Right renal cortex interstitium (tissue), 3 donors: ENCODE measurements at places on chromosomes 1 and 21.

DNA sequence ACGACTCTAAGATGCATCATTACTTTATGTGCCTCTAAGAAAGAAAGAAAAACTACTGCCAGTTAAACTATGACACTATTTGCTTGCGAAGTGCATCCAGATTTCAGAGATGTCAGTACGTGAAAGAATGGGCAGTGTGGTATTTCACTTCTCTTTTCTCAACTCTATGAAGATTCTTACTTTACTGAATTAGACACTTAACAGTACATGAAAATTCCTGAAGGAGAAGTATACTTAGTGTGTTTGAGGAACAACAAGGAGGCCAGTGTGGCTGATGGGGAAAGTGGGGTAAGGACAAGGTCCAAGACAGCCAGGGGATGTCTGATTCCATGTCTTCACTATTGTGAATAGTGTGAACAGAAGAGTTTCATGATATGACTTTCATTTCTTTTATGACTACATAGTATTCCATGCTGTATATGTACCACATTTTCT, 53.9 kb upstream of the HSD17B7 start:
- DNase-seq: no peak

DNA sequence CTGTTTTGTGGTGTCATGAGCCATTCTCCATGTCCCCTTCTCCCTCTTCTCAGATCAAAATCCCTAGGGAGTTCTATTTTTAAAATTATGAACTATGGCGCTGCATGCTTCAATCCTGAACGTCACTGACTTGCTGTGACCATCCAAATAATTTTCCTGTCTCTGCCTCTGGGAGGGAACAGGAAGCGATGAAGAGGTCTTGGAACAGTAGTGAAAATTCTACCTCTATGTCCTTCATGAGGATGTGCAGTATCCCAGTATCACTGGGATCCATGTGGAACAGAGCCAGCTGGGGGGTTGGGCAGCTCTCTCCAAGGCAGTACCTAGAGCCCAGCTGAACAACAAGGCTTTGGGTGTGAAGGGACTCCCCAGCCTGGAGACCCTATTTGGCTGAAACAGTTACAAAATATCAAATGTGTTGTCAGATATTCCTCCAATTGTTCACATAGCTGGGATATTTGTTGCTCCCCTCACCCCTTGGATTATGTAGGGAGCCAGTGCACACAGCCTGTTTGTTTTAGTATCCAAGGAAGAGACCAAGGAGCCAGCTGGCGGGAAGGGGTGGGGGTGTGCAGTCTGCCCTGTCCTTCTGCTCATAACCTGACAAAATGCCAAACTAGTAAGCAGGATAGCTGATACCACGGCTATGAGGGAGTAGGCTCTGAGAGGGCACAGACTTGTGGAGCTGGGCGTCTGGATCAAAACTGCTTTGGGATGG, 7.6 kb downstream of the DCLRE1B start:
- DNase-seq: no peak

- no peak for DNase-seq
Observed at GRCh38 chr1:44625348-44625747, 48.9 kb downstream of the TMEM53 start.

GRCh38 chr1:44239331-44239960, 26.2 kb downstream of the DMAP1 start:
- peak; percentile 23 for DNase-seq

- DNase-seq: no peak
Observed at GRCh38 chr1:175095978-175096607, 28.5 kb downstream of the TNN start.

- DNase-seq: no peak
Observed at GRCh38 chr1:196152086-196152485, 456.2 kb downstream of the KCNT2 start.

- no peak for DNase-seq
Observed at GRCh38 chr1:174791863-174792262, 207.9 kb upstream of the CACYBP start.

DNA sequence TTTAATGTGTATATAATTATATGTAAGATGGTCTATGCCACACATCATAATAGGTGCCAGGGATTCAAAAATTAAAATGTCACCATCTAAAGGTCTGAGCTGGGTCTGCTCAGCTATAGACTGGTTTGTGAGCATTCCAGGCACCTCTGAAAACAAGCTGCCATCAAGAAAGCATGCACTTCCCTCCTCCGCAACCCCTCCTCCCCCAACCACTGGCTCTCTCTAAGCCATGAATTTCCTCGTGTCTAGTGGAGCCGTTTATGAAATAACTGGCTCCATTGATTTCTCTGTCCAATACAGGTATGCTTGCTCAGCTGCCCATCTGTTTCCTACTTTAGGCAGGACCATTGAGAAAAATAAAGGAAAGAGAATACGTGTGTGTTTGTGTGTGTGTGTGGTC, 522.6 kb upstream of the PLXNA2 start:
- DNase-seq: no peak

GRCh38 chr1:116465845-116466685, 93.0 kb downstream of the ATP1A1 start:
- no peak for DNase-seq

- DNase-seq: no peak
Observed at GRCh38 chr21:21028275-21028820, 30.1 kb downstream of the NCAM2 start.

DNA sequence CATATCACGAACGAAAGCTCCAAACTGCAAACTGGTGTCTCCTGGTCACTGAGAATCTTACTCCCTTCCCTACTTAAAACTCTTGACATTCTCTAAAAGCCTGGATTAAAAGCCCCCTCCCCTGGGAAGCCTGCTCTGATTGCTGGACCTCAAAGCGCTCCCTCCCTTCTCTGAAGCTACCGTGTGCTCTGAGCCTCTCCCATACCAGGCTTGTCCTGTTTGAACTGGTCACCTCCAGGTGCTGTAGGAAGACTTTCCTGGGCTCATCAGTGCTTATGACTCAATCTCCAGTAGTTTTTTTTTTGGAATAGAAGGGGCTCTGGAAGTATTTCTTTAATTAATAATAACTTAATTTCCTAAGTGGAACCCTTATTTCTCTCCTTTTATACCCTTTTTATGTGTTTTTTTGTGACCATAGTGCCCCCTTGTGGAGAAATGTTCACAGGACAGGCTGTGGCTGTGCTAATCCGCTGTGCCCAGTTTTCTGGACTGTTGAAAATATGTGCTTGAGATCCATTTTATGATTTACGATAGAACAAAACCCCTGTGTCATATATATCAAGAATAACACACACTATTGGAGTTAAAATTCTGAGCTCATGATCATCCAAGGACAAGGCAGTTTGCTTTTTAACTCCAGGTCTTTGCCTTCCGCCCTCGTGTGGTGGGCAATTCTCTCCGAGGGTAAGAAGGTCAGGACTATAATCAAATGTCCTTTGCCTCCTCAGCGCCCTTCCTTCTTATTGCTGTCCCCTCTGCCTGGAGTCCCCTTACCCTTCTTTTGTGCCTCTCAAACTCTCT, 16.9 kb downstream of the MTARC1 start:
- no peak for DNase-seq

DNA sequence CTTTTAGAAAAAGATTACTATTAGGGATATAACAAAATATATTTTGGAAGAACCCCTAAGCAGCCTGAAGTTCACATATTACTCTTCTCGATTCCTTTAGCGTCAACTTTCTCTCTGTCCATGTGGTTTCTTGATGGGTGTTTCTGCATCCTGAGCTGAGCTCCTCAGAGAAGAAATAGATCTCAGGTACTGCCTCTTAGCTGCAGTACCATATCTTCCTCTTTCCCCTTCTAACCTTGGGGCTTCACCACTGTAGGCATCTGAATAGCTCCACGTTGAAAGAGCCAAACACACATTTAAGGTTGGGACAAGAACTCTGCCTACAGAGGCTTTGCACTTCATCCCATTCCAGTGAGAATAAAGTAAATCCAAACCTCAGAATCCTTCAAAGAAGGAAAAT, 59.2 kb downstream of the SAMSN1 start:
- no peak for DNase-seq

- no peak for DNase-seq
Observed at GRCh38 chr1:205532026-205532898, 27.8 kb downstream of the CDK18 start.

GRCh38 chr1:41537251-41537650, 52.8 kb upstream of the EDN2 start:
- no peak for DNase-seq

DNA sequence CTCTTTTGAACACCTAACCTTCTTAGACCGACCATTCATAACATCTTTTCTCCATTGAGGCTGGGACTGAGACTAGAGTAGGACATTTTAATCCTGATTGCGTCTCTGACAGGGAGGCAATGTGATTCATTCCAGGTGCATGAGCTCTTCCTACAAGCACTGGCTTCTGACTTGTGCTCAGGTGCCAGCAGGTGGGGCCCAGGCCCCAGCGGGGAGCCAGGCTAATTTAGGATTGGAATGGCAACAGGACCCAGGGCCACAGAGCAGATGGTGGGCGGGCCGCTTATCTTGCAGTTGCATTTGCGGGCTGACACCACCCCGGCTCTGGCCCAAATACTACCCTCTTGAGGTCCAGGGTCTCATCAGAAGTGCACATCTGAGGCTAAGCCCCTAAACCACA, 4.1 kb downstream of the GPA33 start:
- DNase-seq: no peak

GRCh38 chr21:41960386-41960785, 6.6 kb upstream of the C2CD2 start:
- DNase-seq: no peak

DNA sequence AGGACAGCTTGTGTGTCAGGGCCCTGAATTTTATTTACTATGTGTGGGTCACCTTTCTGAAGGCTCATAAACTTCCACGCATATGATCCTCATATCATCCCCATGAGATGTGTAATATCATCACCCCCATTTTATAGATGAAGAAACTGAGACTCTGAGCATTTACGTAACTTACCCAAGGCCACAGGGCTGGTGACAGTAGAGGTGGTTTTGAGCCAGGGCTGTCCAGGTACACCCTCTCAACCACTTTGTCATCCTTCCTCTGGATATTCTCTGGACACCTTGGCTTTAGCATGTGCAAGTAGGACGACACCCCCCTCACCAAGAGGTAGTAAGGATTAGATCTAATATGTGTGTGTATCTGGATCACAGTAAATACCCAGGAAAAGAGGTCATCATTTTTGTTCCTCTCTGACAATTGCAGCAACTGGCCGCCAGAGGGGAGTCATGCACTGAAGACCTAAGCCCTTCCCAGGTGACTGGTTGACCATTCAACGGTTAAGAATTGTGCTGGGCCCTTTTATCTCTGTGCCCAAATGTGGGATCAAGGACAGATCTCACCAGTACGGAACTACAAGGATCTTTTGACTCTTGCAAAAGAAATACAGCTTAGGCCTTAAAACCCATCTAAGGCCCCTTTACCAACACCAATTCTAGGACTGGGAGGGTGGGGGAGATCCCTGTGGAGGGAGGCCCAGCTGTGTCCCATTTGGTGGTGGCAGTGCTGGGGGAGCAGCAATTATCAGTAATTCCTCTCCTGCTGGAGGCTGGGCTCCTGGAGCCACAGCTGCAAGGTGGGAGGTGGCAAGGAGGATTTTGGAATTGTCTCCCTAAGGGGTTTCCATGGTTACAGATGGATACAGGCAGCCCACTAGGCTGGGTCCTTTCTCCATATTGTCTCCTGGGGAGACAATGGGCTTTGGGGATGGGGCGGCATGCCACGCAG, 13.7 kb upstream of the E2F2 start:
- no peak for DNase-seq

DNA sequence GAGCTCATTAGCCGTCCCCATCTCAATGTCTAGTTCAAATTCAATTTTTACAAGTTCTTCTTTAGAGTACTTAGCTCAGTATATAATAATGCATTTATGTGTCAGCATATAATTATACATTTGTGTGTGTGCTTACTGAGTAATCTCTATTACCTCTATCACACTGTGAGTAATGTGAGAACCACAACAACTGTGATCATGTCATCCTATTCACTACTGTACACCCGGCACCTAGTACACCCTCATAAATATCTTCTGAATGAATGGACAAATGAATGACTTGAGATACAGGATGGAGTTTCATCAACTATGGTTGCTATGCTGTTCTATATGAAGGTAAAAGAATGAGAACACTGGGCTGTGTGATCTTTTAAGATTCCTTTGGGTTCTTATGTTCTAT, 124.0 kb downstream of the GPATCH2 start:
- no peak for DNase-seq

- no peak for DNase-seq
Observed at GRCh38 chr21:10464975-10465374, 56.4 kb upstream of the TPTE start.

DNA sequence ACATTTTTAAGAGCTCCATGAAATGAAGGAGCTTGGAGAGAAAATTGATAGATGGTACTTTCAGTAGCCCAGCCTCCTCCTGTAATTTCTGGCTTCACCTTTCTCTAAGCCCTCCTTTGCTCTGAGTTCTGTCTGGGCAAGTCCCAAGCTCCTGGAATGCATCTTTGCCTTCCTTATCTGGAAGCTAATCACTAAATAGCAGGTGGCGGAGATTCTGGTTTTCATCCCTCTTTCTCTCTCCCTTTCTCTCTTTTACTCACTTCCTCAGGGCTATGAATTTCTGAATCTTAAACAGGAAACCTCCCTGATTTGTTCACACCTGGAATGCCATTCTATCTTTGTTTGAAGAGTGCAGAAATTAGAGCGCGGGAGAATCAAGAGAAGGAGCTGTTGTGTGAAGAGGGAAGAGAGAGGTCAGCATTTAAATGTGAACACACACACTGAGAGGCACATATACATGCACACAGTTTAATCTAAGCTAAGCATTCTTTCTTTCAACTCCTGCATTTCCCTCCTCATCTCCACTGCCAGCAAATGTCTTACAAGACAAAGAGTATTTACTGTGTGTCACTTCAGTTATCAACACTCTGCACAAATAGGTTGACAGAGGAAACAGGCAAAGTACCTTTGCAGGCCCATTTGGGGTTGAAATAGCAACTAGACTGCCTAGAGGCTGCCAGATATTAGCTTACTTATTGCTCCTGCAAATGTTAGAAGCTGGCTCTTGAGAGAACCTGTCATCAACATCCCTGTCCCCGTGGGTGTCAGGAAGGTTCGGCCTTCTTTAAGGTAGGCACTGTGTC, 199.4 kb upstream of the CAMK1G start:
- DNase-seq: no peak

DNA sequence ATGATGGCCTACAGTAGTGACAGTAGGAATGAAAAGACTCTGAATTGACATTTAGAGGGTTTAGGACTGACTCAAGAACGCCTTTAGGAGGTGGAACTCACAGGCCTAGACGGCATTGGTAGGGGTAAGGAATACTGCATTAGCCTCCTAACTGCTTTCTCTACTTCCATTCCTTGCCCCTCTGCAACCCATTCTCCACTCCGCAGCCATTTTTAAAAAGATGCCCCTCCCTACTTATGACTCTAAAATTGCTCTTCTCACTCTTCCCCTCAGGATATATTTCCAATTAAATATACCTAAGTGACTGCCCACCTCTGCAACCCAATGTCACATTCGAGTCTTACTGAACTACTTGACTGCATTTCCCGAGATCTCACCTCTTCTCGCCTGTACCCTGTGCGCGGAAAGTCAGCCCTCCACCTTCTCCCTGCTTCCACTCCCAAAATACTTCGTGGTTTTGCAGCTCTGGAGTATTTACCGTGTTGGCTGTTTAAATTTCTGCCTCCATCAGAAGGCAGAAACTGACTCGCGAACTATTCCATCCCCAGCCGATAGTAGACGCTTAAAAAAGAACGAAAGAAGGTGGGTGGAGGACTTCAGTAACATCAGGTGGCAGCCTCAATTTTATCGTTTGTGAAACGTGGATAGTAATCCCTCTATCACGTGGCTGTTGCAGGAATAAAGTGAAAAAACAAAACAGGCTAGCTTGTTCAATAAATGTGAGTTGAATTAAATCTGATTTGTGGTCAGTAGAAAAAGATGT, 1.1 kb upstream of the YBX1 start:
- no peak for DNase-seq

- DNase-seq: no peak
Observed at GRCh38 chr1:6867729-6868659, 82.7 kb downstream of the CAMTA1 start.

GRCh38 chr1:178937695-178938094, 66.8 kb upstream of the ANGPTL1 start:
- no peak for DNase-seq
